ENCODE measurements at places on chromosomes 16 and 17. TPM values are rescaled to one million over a fixed set of nuclear protein-coding genes. Genes with fewer than 3 reads are reported as not detected.

MT1H gene
- not detected for total RNA-seq

KRT9 gene
- 0.44 TPM for total RNA-seq

GP1BA gene
- total RNA-seq, result not detected

C17orf67 gene
- 0.48 TPM for total RNA-seq

DNA sequence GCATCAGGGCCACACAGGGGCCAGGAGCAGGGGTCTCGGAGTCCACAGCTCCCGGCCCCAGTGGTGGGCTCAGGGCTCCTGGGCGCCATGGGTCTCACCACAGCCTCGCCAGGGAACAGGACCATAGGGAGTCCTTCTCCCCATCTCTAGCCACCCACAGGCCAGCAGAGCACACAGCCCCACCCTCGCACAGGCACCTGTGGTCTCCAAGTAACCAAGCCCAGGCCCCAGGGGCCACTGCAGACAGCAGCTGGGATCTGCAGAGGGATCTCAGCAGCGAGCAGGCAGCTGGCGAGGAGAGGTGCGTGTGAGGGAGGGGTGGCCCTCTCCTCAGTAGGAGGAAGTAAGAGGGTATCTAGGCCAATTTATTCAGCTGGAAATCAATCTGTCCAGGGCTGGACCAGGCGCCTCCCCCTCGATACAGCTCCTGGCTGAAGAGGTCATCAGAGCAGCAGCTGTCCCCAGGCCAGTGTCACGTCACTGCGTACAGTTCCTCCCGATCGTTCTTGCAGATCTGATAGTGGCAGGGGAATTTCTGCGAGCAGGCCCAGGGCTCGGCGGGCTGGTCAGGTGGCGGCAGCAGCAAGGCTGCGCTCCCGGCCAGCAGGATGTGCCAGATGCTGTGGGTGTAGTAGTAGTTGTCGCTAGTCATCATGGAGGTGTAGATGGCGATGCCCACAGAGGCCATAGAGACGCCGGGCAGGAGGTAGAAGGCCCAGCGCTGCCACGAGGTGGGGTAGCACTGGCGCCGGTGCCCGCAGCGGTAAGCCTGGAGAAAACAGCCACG lies 1.4 kb upstream of the MRPL28 start:
- H3K27me3 ChIP-seq, result no peaks in the 10 kb centered on the region
- H3K27ac ChIP-seq, result no peak overlapping the region
- no peak for DNase-seq
- peaks cover 7% of the 10 kb centered on the region for H3K36me3 ChIP-seq
- no peak overlapping the region for H3K4me3 ChIP-seq
- no peaks in the 10 kb centered on the region for H3K4me1 ChIP-seq

DNA sequence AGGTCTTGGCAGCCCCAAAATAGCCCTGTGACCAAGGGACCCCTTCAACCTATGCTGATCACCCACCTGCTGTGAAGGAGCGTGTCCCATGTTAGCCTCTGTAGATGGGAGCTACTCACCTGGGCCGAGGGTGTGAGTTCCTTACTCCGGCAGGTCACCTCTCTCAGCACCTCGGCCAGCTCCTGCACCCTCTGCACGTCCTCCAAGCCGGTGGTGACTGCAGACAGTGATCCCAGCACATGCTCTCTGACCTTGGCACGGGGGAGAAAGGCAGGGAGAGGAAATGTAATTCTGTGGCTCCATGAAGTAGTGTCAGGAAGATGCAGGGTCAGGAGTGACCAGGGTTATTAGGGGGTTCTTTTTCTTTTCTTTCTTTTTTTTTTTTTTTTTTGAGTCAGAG lies 67.7 kb upstream of the BCO1 start:
- DNase-seq, result no peak
- no peaks in the 10 kb centered on the region for H3K36me3 ChIP-seq
- H3K4me1 ChIP-seq, result no peaks in the 10 kb centered on the region

- no peak overlapping the region for H3K4me3 ChIP-seq
- no peaks in the 10 kb centered on the region for H3K4me1 ChIP-seq
- H3K36me3 ChIP-seq, result no peaks in the 10 kb centered on the region
- no peak overlapping the region for H3K27ac ChIP-seq
Measured at GRCh38 chr17:5563456-5563855, 20.9 kb downstream of the NLRP1 start.

DNA sequence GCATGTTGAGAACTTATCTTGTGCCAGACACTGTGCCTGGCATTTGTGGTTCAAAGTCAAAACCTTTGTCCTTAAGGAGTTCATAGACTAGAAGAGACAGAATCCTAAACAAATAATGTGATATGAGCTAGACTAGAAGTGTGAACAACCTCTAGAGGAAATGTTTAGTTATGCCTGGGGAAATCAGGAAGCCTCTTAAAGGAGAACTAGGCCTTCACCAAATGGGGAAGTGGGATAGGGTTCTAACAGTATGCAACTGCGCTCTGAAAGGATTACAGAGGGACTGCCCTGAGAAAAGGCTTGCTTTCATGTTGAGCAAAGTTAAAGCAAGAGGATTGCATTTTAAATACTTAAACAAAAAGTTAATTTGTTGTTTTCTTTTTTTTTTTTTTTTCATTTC lies 4.9 kb downstream of the RUNDC1 start:
- DNase-seq, result no peak
- no peaks in the 10 kb centered on the region for H3K4me1 ChIP-seq
- H3K36me3 ChIP-seq, result no peaks in the 10 kb centered on the region
- no peak overlapping the region for H3K27ac ChIP-seq
- no peaks in the 10 kb centered on the region for H3K27me3 ChIP-seq
- H3K4me3 ChIP-seq, result no peak overlapping the region

- H3K4me1 ChIP-seq, result peaks cover 28% of the 10 kb centered on the region
- H3K27ac ChIP-seq, result no peak overlapping the region
- no peaks in the 10 kb centered on the region for H3K36me3 ChIP-seq
- no peak overlapping the region for H3K4me3 ChIP-seq
Measured at GRCh38 chr16:2966043-2966807, 2.1 kb downstream of the KREMEN2 start.

- no peak for DNase-seq
- H3K36me3 ChIP-seq, result no peaks in the 10 kb centered on the region
Measured at GRCh38 chr17:52648995-52649394, 490.5 kb upstream of the CA10 start.

DNA sequence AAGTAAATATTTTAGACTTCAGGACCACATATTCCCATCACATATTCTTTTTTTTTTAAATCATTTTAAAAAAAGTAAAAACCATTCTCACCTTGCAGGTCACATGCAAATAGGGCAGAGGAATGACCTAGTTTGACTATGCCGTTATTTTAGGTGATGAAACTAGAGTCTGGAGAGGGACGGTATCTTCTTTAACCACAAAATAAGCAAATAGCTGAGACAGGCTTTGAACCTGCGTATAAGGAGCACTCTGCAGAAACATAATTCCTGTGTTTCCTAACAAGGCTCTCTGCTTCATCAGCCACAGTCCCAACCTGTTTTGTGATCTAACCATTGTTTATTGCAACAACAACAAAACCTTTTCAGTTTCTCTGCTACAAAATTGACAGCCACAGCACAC lies 121.5 kb downstream of the PCTP start:
- DNase-seq, result no peak
- H3K27ac ChIP-seq, result no peak overlapping the region
- no peaks in the 10 kb centered on the region for H3K27me3 ChIP-seq

GRCh38 chr17:78361225-78361701 lies 1.4 kb upstream of the SOCS3 start:
- H3K27me3 ChIP-seq, result no peaks in the 10 kb centered on the region
- H3K36me3 ChIP-seq, result no peaks in the 10 kb centered on the region
- no peak overlapping the region for H3K4me3 ChIP-seq
